ENCODE measurements at places on chromosomes 12 and 14.
A peak's percentile ranks its signal among the peaks of the same experiment; 100 is the strongest.

DNA sequence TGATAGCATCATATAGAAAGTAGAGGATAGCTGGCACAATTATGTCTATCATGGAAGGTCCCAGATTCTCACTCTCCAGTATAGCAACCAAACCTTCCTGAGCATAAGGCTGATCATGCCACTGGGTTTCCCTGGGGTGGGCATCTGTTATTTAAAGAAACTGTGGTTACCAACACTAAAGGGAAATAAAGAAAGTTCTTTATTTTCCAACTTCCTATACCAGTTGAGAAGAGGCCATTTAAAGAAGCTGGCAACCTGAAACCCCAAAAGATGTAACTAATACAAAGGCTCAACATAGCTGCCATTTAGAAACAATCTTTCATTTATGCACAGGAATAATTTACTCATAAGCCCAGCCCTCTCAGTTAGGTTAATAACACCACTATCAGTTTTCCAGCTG, 3.1 kb downstream of the BCAT1 start:
- no peak for DNase-seq

GRCh38 chr14:104689109-104689880, at the start of gene INF2:
Gene INF2, plus strand, starts transcription at chr14:104689618. Its CDS starts 11,748 bp downstream, at chr14:104701366.
- peak; percentile 20 for DNase-seq

- no peak for DNase-seq
Measured at GRCh38 chr12:69685810-69686209, 13.3 kb downstream of the BEST3 start.

DNA sequence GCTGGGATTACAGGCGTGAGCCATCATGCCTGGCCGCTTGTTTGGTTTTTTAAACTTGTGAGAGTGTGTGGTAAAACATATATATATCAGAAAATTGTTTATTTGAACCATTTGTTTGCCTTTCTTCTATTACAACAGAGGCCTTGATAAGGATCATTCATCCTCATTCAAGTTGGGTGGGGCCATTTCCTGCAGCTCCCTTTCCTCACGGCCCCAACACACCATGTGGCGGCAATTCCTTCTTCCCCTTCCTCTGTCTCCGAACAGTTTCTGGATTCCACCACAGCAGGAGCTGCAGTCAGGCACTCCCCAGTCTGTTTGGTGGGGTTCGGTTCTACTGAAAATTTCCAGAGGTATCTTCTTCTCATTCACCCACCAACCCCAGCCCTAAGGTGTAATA, 42.0 kb upstream of the RASSF3 start:
- DNase-seq = no peak

- DNase-seq = no peak
Measured at GRCh38 chr12:96220902-96221301, 26.7 kb downstream of the ELK3 start.

DNA sequence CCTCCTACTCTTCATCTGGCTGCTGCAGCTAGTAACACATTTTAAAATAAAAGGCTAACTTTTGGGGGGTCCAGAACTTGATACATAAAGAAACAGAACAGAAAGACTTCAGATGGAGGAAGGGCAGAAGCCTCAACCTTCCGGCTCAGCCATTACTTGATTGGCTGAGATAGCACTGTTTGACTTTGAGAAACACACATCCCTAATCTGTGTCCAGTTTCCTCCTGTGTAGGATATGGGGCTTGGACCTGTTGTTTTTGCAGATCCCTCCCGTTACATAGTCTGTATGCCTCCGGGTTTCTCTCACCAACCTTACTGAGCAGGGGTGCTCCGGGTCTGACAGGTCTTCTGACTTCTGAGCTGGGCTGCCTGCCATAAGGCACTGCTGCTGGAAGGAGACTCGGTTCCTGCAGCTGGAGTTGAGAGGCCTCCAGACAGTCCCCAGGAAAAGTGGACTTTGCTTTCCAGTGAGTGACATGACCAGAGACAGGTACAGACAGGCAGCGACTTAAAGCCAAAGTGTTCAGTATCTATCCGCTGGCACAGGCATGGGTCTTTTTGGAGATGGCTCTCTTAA, 8.3 kb upstream of the ZNF641 start:
- DNase-seq = no peak

GRCh38 chr14:22556990-22557623, 31.9 kb downstream of the DAD1 start:
- DNase-seq = peak; percentile 62

GRCh38 chr12:92784356-92784755, 81.6 kb downstream of the PLEKHG7 start:
- DNase-seq = no peak

DNA sequence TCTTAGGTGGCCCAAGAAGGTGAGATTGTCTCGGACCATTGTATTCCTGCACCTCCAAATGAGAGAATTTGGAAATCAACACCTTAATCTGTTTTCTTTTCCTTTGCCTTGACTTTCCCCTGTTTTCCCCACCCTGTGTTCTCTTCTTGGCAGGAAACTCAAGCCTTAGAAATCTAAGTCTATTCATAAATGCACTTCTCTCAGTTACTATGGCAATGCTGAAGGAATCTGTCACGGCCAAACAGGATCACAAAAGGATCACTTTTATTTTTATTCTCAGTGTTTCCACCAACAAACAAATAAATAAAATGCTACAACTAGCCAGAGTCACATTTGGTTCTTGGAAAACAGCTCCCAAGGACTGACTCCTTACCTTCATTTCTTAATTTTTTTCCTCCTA, 270.5 kb downstream of the BCAT1 start:
- no peak for DNase-seq

DNA sequence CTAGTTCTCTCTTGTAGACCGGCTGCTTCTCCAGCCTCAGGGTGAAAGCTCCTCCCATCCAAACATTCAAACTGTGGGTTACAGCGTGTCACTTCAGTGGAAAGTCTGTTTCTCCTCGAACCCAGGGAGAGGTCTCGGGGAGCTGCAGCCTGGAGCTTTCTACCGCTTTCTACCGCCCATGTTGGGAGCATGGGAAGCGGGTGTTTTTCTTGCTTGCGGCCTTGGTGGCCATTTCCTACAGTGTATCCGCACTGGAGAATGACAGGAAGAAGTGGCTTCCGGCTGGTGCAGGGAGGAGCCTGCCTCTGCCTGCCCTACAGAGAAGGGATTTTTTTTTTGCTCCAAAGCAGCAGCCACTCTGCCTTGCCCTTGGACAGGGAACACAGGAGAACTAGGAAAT, 21.2 kb downstream of the ZFP36L1 start:
- DNase-seq = no peak

Data from anterior cingulate cortex (tissue), 58 donors.